Activated CD4-positive, alpha-beta memory T cell treated with anti-CD3 and anti-CD28 coated beads, Interleukin-2, amount 10 ng/mL, durations not matched to agents 7 days and 5 days (primary cell): ENCODE measurements at places on chromosomes 5 and 9. TPM values are rescaled to one million over a fixed set of nuclear protein-coding genes. Genes with fewer than 3 reads are reported as not detected.

Gene TAF9
- 46.8 TPM for total RNA-seq

Gene PCDHA11
- not detected for total RNA-seq

Gene KIF2A
- 250 TPM for total RNA-seq

Gene CFAP157
- not detected for total RNA-seq

Gene C9orf85
- total RNA-seq, result 10.8 TPM

Gene SLC25A2
- 0.50 TPM for total RNA-seq

Gene SPINK13
- total RNA-seq, result not detected

Gene FYB1
- total RNA-seq, result 260 TPM

Gene FAM120AOS
- 43.1 TPM for total RNA-seq

Gene NUTM2G
- not detected for total RNA-seq

Gene TRIP13
- total RNA-seq, result 28.8 TPM

Gene SLC9A3
- 1.6 TPM for total RNA-seq

Gene PCDHGB4
- not detected for total RNA-seq

Gene TAF1L
- 0.05 TPM for total RNA-seq

Gene RNF183
- 0.23 TPM for total RNA-seq

Gene TAS2R1
- total RNA-seq, result not detected

Gene SFXN1
- 206 TPM for total RNA-seq

Gene IFNA13
- total RNA-seq, result not detected

Gene MZB1
- 48.1 TPM for total RNA-seq

Gene SPINK4
- total RNA-seq, result not detected

Gene PTPN3
- 0.20 TPM for total RNA-seq

Gene FAM221B
- not detected for total RNA-seq
